ENCODE measurements at places on chromosomes 7 and 10. TPM values are rescaled to one million over a fixed set of nuclear protein-coding genes. Genes with fewer than 3 reads are reported as not detected.

Gene SYPL1
- total RNA-seq, result 77.2 TPM

Gene SVOPL
- not detected for total RNA-seq

Gene GALNT17
- total RNA-seq, result 1.6 TPM

Gene RSBN1L
- total RNA-seq, result 9.1 TPM

Gene DNA2
- total RNA-seq, result 2.7 TPM
